A673 (cell line): ENCODE measurements at places on chromosomes 13 and 19. TPM values are rescaled to one million over a fixed set of nuclear protein-coding genes. Genes with fewer than 3 reads are reported as not detected.
A peak's percentile ranks its signal among the peaks of the same experiment; 100 is the strongest.

Gene PCDH9
- total RNA-seq, result 5.8 TPM in 2 replicates

Gene ICAM4
- 0.58 and 1.5 TPM in 2 replicates for total RNA-seq

Gene SNRPD2
- total RNA-seq, result 590 and 597 TPM in 2 replicates

Gene TUBGCP3
- 61.4 and 63.9 TPM in 2 replicates for total RNA-seq

Gene C19orf73
- 1.7 and 2.6 TPM in 2 replicates for total RNA-seq

- peak; percentile 89 for DNase-seq
Observed at GRCh38 chr19:5967994-5968430, 9.9 kb downstream of the RANBP3 start.

DNA sequence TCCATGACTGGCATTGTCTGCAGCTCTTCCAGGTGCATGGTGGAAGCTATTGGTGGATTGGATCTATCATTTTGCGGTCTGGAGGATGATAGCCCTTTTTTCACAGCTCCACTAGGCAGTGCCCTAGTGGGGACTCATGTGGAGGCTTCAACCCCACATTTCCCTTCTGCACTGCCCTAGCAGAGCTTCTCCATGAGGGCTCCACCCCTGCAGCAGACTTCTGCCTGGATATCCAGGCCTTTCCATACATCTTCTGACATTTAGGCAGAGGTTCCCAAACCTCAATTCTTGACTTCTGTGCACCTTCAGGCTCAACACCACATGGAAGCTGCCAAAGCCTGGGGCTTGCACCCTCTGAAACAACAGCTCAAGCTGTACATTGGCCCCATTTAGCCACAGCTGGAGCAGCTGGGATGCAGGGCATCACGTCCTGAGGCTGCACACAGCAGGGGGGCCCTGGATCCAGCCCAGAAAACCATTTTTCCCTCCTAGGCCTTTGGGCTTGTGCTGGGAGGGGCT is 800.2 kb upstream of the MIR17HG start:
- DNase-seq, result no peak

DNA sequence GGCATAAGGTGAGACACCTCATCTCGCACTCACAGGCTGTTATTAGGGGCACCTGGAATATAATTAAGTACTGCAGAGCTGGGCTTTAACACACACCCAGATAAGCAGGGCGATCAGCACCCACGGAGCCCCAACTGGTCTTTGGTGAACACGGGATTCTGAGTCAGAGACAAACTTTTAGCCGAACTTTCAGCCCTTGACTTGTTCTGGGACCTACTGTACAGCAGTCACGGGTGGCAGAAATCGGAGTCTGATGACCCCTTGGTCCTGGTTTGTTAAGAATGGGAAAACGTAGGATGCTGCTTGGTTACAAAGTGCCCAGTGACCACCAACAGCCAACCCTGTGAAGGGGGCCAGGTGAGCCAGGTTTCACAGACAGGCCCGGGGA is 9.0 kb downstream of the SH3GL1 start:
- DNase-seq, result no peak

GRCh38 chr19:34678085-34678412 is 571 bp downstream of the ZNF302 start:
- no peak for DNase-seq
